ENCODE measurements at places on chromosomes 3 and 15.
A peak's percentile ranks its signal among the peaks of the same experiment; 100 is the strongest.

GRCh38 chr3:72152551-72153476, 367.9 kb upstream of the PROK2 start:
- DNase-seq = peak; percentile 65

- no peak for DNase-seq
These were observed 128.1 kb downstream of the NSMCE3 start for GRCh38 chr15:29141308-29142128.

- no peak for DNase-seq
These were observed 127.5 kb downstream of the SNRK start for GRCh38 chr3:43413676-43414368.

DNA sequence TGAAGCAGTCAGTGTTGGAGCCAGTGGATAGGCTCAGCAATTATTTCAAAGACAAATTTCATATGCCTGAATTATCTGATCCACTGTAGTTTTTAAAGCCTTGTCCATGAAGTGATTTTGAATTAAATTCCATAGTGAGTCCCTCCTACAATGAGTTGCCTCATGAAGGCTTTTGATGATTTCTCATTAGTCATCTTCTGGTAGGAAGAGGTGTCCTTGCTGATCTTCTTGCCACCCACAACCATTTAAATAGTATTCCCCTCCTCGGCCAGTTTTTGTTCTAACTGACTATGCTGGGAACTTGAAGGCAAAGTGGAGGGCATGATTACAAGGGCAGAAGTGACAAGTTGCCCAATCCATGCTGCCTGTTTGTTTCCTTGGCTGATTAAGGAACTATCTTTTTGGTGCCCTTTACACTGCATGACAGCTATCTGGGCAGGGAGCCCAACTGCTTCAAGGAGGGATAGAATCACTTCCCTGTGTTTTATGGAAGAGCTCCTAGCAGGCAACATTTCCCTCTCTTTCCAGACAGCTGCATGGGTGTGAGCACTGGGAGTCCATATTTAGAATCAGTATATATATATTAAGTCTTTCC, 617.5 kb downstream of the ZPLD1 start:
- DNase-seq = no peak

DNA sequence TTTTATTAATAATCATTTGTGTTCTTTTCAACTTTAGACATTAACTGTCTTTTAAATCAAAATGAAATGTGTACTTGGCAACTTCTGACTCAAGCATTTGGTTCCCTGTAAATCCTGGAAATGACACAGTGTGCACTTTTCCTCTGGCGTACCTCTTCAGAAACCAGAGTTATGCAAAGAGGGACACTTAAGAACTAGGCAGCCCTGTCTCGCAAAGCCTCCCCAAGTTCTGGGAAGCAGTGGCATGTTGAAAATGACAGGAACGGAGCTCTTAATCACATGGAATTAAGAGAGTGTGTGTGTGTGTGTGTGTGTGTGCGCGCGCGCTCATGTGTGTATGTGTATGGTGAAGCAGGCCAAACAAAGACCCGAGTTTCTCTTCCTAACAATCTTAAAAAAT, 707.4 kb downstream of the MECOM start:
- DNase-seq = peak; percentile 15

DNA sequence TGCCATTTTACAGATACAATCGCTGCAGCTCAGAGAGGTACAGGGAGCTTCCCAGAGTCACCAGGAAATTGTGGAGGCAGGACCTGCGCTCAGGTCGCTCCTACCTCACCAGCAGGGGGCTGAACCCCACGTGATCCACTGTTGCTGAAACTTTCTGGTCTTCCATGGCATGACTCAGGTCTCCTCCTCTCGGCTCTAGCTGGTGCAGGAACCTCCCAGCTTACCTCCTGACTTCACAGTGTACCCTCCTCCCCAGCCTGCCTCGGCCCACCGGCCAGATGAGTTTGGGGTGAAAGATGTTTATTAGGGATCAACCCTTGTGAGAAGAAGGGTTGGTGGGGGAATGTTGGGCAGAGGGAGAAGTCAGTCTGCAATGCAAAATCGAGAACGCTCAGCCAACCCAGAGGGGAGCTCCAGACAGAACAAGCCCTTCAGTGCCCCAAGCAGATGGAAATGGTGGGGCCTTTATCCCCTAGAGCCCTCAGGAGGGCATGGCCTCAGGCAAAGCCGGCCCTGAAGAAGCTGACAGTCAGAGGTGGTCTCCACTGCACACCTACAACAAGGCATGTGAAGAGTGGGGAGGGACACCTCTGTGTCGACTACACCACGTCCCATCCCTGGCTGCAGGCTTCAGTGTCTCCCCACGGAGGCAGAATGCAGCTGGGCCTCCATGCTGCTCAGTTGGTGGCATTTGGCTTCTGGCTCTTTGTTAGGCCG, 118.6 kb upstream of the PRR20G start:
- no peak for DNase-seq

Measured in fibroblast of gingiva (primary cell).